Umbilical cord (tissue), 2 donors: ENCODE measurements at places on chromosomes 7 and 10.

- no peak for DNase-seq
Measured at GRCh38 chr10:79336739-79337138, 10.5 kb upstream of the PPIF start.

GRCh38 chr10:87658858-87659555 is 671 bp upstream of the PAPSS2 start:
- no peak for DNase-seq

GRCh38 chr10:97407211-97407951 is 6.2 kb upstream of the RRP12 start:
- DNase-seq, result peak; percentile 84

GRCh38 chr7:79403451-79403850 is 50.0 kb downstream of the MAGI2 start:
- peak; percentile 29 for DNase-seq

GRCh38 chr10:46216836-46217751 is 69.7 kb upstream of the ANTXRL start:
- no peak for DNase-seq

- no peak for DNase-seq
Measured at GRCh38 chr10:110358869-110359629, 54.3 kb upstream of the SMNDC1 start.

DNA sequence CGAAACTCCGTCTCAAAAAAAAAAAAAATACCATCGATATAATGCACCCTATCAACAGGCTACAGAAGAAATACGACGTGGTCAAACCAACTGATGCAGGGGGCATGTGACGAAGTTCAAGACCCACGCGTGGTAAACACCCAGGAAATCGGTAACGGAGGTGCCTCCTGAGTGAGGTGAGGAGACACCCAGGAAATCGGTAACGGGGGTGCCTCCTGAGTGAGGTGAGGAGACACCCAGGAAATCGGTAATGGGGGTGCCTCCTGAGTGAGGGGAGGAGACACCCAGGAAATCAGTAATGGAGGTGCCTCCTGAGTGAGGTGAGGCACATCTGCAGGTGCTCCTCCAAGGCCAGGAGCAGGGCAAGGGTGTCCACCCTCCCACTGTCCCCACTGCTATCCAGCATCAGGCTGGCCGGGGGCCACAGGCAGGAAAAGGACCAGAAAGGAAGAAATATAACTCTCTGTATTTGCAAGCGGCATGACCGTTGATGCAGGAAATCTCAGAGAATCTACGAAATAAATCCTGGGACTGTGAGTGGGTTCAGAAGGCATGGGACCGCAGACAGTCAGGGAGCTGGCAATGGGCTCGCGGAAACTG is 10.7 kb upstream of the GPR146 start:
- no peak for DNase-seq

GRCh38 chr7:105775580-105775979 is 100.8 kb downstream of the ATXN7L1 start:
- no peak for DNase-seq

GRCh38 chr10:124577651-124578050 is 116.0 kb downstream of the LHPP start:
- DNase-seq, result no peak

DNA sequence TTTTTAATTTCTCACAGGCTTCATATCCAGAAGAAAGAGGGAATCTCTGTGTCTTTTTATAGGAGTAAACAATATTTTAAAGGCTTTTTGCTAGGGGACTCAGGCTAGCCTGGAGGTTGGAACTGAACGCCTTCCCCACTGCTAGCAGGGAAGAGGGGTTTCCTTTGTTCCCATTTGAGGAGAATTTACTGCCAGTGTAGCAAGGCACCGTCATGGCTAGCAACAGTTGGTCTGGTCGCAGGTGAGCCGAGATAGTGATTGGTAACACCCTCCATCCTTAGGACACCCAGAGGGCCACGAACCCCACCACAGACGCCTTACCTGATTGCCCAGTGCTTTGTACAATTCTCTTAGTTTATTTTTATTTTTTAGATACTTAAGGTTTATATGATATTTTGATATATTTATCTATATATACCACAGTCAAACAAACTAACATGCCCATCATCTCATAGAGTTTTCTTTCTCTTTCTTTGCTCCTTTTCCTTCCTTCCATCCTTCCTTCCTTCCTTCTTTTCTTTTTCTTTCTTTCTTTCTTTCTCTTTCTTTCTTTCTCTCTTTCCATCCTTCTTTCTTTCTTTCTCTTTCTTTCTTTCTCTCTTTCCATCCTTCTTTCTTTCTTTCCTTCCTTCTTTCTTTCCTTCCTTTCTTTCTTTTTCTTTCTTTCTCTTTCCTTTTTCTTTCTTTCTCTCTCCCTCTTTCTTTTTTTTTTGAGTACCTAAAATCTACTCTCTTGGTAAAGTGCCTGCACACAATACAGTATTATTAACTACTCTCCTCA is 219.0 kb upstream of the AKR1E2 start:
- DNase-seq, result no peak

- DNase-seq, result no peak
Measured at GRCh38 chr7:126065766-126066165, 1136.1 kb upstream of the POT1 start.

DNA sequence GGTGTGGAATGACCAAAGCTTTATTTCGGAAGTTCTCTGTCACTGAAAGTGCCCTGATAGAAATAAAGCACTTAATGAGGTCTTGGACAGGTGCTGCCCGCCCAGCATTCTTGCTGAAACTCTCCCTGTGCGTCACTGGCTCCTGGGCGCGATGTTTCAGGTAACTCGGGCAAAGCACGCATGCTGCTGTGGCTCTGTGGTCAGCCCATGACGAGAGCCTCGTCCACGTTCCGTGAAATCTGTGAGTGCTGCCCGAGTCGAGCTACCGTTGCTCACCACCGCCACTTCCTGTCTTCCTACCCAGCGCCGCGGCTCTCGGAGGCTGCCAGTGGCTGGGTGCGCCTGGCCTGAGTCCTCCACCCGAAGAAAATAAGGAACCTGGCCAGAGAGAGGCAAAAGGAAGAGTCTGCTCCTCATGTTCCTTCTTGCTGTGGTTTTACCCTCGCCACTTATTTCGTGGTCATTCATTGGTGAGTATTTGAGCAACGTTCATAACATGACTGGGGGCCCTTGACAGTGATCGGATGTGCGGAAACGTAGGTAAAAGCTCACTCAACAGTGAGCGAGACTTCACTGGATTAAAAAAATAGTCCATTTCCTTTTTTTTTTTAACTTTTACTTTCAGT is 95.5 kb downstream of the MAP3K8 start:
- peak; percentile 40 for DNase-seq

DNA sequence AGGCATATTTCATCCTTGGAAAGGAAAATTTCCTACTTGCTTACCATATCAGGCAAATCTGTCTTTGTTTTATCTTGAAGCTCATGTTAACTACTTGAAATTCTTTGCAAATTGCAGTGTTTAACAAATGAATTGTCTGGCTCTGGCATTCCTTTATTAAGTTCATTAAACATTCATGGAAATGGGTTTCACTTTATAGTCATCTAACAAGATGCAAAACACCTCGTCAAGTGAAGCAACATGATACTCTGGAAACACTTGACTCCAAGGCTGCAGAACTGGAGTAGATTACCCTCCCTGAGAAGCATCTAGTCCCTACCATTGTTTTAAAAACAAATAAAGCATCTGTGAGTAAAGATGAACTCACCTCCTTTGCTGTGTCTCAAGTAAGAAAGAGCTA is 1086.9 kb downstream of the NRG3 start:
- no peak for DNase-seq

DNA sequence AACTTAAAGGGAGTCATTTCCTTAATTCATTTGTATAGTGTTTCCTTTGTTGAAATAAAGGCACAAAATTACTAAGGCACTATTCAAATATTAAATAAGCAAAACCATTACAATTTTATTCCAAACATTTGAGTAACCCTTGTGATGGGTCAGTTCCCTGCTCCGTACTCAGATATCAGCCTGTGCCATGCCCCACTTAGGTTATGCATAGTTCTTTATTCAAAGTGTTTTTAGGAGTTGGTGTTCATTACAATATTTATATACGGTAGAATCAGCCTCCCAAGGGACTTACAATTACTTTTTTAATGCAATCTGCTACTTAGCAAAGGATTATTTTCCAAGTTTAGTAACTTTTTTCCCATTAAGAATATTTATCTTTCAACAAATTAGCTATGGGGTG is 119.3 kb upstream of the SEMA3D start:
- no peak for DNase-seq

GRCh38 chr10:34337917-34338316 is 477.2 kb downstream of the PARD3 start:
- no peak for DNase-seq

- DNase-seq, result no peak
Measured at GRCh38 chr10:49371967-49372366, 23.9 kb downstream of the DRGX start.

- peak; percentile 75 for DNase-seq
Measured at GRCh38 chr7:144824360-144824759, 11.5 kb downstream of the TPK1 start.

GRCh38 chr7:12383377-12383776 is 20.3 kb downstream of the VWDE start:
- DNase-seq, result no peak

DNA sequence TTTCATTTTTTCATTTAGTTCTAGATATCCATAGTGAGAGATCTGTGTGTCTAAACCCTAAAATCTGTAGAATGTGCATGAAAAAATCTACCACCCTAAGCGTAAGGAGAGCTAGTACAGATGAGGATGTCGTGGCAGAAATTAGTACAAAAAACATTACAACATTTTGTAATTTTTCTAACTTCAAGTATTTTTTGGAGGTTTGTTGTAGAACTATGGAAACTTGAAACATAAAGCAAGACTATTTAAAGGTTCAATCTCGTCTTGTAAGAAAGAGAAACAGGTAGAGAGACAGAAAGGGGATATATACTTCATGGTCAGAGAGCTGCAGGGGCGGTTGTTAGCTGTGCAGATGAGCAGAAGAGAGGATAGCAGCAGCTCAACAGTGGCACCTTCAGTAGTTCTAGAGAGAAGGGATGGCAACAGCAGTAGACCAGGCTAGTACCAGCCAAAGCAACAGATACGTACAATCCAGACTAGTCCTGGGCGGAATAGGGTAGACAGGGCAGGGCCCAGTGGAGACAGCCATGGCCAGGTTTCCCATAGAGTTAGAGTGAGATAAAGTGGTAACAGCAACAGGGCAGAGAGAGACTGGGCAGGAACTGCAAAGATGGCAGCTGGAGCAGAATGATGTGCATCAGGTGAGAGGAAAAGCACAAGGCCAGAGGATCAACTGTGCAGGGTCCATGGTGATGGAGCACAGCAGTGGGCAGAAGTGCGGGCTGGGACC is 145.2 kb downstream of the FRMD4A start:
- no peak for DNase-seq

DNA sequence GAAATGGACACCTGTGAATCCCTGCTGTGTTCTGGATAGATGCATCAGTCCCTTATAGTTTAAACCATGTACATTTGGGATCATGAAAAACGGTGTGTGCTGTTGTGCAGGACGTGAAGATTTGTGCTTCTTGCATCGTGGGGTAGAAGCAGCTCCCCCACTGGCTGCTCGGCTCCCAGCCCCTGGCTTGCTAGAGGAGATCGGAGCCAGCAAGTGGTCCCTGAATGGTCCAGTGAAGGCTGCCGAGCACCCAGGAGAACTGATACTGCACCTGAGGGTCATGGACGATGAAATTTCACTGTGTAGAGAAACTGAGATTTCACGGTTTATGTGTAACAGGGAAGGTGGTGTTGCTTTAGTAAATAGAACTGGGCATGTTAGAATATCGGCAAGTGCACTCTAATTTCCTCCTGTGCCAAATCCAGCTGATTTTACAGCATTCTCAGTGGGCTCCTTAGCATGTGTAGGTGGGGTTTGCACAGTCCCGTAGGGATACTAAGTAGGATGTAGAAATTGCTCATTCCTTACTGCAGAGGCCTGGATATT is 655.1 kb upstream of the FOXK1 start:
- DNase-seq, result no peak

GRCh38 chr7:103613655-103614642 is 167.9 kb upstream of the SLC26A5 start:
- peak; percentile 3 for DNase-seq

DNA sequence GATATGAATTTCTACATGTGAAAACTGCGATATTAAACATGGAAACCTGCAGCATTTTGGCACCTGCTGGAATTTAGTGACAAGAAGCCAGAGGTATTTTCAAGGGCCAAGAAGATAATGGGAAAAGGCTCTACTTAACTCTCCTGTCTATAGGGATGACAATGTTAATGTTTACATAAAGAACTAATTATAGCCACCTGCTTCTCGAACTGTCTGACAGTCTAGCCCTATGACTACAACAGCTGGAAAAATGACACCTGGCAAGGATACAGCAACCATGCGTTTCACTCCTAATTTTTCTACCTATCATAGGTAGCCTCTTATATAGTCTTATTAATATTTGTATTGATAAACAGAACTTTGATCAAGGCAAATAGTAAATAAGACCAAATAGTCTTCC is 49.6 kb downstream of the MAGI2 start:
- no peak for DNase-seq

DNA sequence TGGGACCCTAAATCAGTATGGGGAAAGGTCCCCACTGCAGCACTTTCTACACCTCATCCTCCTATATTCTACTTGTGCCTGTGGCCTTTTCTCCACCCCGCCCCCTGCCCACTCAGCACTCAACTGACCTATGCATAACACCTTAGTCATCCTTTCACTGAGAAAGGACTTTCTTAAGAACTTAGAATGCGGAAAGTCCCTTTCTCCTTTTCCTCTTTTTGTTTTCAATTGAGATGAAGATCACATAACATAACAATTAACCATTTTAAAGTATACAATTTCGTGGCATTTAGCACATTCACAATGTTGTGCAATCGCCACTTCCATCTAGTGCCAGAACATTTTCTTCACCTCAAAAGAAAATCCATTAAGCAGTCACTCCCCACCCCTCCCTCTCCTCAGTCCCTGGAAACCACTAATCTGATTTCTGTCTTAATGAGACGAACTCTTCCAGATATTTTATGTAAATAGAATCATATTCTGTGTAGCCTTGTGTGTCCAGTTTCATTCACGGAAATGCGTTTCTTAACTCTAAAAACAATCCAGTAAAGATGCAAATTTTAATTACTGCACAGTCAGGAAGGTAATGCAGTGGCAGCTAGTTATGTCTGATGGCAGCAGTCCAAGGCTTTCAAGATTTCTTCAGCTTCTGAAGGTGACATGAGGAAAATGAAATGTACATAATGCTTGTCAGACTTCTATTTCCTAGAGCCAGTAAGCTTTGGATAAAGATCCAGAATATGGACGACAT is 41.7 kb downstream of the FAS start:
- DNase-seq, result no peak

- no peak for DNase-seq
Measured at GRCh38 chr7:80941208-80941758, 22.4 kb upstream of the SEMA3C start.
